ENCODE measurements at places on chromosomes 11 and 22. TPM values are rescaled to one million over a fixed set of nuclear protein-coding genes. Genes with fewer than 3 reads are reported as not detected.

DNA sequence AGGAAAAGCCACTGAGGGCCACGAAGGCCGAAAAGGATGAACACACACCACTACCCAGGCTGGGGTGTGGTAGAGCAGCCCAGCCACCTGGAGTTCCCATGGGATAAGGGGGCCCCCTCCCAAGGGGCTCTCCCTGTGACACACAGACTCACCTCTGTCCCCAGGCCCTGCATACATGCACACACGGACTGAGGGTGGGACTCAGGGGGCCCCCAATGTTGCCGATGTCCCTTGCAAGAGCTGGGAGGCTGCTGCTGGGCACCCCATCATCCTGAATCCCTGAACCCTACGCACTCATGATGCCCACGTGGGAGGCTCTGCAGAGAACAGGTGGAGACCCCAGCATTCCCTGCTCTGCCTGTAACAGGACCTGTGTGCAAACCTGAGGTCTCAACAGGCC is 14.5 kb downstream of the SHANK2 start:
- DNase-seq = peak; percentile 35

- peak; percentile 92 for DNase-seq
These were observed 2.1 kb downstream of the FAM111A start for GRCh38 chr11:59144579-59145345.

DNA sequence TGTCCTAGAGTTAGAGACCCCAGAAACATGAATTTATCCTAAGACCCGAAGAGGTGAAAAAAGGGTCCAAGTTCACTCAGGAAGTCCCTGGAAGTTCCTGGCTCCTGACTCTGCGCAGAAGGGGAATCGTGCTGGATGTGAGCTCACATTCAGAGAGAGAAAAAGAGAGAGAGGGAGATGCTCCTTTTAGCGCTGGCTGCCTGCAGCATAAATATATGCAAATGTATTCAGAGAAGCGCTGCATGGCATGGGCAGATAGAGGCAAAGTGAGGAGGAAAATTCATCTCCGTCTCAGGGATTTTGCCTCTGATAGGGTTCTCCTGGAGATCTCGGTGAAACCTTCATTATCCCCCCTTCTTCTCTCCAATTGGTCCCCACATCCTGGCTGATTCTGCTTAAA is 517.2 kb downstream of the MN1 start:
- no peak for DNase-seq

DNA sequence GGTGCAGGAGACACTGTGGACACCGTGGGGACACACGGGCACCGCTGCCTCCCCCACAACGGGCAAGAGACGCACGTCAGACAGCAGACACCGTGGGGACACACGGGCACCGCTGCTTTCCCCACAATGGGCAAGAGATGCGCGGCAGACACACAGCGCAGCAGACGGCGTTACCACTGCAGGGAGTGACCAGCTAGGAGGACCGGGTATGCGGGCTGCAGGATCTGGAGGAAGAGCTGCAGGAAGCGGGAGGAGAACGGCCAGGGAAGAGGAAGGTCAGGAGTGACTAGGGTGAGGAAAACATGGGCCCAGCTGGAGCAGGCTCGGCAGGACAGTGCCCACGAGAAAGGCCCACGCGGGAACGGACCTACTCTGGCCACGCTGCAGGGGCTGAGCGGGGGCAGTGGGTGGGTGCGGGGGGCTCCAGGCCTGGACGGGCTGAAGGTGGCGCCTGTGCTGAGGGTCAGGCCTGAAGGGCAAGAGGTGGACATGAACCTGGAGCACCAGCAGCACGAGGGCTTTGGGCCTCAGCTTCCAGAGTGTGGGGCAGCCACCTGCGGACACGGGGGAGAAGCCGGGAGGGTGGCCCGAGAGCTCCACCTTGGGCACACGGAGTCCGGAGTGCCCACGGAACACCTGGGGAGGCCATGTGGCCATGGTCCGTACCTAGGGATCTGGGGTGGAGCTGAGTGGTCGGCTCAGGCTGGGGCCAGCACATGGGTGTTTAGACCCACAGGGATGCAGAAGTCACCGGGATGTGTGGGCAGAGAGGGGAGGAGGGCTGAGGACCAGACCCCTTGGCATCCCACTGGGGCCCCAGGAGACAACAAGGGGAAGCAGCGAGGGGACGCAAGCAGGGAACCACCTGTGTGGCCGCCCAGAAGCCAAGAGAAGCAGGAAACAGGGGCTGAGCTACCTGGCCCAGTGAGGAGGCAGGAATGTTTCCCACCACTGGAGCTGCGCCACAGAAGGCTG is 16.5 kb downstream of the TOLLIP start:
- peak; percentile 73 for DNase-seq

DNA sequence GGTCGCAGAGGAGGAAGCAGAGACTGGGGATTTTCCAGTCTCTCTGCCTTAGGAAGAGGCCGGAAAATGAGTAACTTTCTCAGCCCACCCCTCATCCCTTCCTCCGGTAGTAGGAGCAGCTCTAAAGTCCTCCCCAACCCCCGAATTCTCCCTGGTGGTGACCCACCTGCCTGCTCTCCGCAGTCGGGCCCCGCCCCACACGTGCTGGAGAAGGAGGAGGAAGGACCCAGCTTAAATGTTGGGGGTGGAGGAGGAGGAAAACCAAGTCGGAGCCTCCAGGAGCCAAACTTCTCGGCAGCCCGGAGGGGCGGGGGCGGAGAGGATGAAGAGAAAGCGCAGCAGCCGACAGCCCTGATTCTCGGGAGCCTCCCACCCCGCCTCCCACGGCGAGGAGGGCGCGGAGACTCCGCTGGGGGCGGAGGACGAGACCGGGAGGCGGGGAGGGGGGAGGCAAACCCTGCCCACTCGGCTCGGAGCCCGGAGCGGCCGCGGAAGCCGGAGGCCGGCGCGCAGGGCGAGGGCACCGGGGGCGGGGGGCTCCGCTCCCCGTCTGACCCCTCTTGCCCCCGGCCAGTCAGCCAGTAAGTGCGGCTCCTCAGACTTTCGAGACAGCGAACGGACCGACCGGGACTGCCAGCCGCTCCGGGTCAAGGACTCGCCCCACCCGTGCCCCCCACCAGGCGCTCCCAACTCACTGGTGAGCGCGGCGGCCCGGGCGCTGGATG is at the start of gene TPBGL:
TPBGL (plus strand) TSS at position 464 of the 725 bp plus-strand sequence. CDS start 276 bp downstream, outside the sequence.
- DNase-seq = peak; percentile 76

GRCh38 chr11:63537293-63538101 is 889 bp downstream of the PLAAT4 start:
- DNase-seq = no peak

DNA sequence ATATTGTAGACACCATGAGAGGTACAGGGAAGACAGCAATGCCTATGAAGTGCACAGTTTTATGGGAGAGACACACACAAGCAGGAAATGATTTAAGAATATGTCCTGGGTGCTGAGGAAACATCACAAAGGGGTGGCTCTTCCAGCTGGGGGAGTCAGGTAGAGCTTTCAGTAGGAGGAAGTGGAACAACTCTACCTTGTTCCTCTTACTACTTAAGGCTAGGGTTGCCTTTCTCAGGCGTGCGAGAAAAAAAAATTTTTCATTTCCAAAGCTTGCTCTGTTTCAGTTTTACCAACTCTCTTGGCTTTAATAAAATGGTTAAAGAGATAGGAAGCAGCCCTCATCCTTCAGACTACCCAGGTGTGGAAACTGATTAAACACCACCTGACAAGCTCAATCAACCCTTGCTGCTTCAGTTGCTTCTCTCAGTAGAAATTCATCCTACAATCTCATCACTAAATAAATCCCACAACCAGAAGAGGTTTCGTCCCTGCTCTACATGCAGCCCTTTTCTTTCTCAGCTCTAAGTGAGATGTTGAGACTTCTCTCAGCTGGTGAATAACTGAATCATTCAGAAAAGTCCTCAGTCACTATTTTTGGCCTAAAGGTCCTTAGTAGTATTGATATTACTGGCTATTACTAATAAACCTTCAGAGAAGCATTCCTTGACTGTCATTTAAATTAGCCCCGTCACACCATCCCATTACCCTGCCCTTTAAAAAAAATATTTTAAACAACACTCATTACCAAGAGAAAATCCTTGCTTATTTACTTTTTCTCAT is 5.9 kb downstream of the ABTB2 start:
- no peak for DNase-seq

DNA sequence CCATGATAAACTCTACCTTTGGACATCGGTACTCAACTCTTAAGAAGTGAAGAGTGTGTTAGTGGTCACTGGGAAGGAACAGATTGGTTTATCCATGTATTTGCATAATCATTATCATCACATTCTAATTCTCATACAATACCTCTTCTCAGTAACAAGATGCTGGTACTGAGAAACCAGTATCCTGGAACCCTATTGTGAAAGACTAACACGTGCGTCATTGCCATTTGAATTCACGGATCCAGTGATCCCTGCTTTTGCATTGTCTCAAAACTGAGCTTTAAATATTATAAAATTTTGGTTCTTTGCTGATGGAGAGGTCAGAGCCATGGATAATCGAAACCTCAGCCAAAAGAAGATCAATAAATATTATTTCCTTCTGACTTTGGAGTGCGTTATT is 35.2 kb downstream of the KIRREL3 start:
- DNase-seq = no peak

DNA sequence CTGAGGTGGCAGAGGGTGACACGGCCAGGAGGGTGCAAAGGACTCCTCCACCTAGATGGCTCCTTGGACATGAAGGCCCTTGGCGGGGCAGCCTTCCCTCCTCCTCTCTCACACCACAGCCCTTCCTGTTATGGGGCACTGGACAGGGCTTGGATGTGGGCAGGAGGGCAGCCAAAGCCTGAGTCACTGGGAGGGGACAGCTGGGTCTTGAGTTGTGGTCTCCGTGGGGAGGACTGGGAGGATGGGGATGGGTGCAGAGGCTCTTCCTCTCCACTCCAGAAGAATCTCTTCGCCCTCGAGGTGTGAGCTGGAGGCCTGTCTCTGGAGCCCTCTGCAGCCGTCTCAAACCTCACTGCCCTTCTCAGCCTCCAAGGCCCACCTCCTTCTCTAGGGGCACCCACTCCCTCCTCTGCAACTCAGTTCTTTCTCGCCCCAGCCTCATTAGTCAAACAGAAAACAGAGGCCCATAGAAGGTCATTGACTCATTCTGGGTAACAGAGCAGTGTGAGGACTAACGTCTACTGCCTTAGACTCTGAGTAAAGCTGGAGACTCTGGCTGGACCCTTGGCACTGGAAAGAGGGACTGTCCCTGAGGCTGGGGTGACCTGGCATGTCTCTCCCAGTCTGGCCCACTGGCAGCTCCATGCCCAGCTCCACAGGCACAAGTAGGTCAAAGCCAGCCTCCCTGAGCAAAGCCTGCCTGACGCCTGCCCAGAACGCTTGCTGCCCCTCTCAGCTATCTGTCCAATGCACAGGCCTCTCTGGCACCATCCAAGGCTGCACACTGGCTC is 47.5 kb upstream of the CDON start:
- peak; percentile 70 for DNase-seq

DNA sequence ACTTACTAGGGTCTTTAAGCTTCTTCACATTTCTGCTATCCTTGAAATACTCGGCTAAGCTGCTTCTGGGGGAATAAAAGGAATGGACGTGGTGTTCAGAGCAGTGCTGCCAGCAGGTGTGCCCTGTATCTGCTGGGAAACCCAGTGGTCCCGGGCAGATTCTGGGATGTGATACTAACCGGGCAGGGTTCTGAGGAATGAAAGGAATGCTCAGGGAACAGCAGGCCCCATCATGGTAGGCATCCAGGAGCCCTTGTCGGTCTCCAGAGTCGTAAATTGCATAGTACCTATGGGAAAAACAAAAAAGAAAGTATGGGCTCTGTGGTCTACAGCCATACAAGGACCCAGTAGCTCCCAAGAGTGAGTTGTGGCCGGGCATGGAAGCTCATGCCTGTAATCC is 4.5 kb upstream of the TMEM223 start:
- DNase-seq = no peak

DNA sequence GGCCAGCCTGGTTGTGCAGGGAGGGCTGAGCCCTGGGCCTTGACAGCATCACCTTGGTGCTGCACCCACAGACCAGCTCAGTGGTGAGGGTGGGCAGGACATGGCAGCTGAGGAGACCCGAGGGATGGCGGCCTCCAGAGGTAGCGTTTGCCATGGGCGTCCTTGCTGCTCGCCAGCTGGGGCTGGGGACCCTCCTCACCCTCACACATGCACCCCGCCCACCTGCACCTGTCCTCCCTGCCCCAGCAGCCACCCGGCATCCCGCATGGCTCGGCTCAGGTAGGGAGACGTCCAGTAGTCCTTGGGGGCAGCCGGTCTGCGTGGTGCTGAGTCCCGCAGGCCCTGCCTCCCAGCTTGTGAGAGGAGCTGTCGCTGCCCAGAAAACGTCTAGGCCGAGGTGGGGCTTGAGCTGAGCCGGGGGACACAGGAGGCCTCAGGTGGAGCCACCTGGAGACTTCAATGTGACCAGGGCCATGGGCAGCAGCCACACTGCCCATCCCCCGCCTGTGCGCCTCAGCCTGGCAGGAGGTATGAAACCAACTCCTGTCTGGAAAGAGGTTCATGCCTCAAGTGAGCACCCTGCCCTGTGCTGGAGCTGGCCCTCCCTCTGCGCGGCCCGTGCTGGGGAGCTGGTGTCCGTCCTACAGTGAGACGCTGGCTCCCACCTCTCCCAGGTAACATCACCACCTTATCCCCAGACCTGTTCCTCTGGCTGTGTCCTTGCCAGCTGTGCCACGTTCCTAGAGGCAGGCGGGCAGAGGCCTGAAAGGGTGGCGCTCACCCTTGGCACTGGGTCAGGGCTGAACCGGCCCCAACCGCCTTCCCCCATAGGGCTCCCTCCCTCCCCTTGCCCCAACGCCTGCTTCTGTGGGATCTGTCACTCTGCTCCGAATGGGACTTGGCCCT is 3.3 kb upstream of the TRABD start:
- DNase-seq = peak; percentile 80

DNA sequence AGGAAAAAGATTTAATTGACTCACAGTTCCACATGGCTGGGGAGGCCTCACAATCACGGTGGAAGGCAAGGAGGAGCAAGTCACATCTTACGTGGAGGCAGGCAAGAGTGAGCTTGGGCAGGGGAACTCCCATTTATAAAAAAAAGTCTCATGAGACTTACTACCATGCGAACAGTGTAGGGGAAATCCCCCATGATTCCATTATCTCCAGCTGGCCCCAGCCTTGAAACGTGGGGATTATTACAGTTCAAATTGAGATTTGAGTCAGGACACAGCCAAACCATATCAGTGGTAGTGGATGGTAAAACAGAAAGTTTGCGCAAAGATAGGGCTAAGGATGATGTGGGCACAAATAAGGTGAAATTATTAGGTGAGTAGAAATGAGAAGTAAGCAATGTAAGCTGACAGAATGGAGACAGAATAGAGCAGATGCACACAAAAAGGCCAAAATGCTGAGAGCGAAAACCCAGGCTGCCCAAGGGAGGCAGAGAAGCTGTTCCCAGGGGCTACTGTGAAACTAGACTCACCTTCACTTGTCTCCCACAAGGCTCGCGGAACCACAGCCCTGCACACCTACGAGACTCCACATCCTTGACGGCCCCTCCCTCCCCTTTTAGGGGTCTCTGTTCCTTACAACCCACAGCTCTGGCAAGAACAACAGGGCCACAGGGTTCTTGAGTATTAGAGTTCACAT is 377.6 kb downstream of the CADM1 start:
- DNase-seq = no peak

Gene PGA5
- total RNA-seq = 0.42 TPM

Gene TTC17
- total RNA-seq = 103 TPM

Gene GGT1
- 20.8 TPM for total RNA-seq

Gene ROBO4
- total RNA-seq = 246 TPM

Gene APOA4
- not detected for total RNA-seq

Gene ADAMTS8
- 0.73 TPM for total RNA-seq

Gene ZNF215
- 8.4 TPM for total RNA-seq

Gene APOL1
- total RNA-seq = 34.3 TPM

Gene FLRT1
- total RNA-seq = 0.37 TPM

Gene OR8D4
- not detected for total RNA-seq
